ENCODE measurements at places on chromosomes 1 and 21.

- DNase-seq, result no peak
These were observed 80.8 kb downstream of the DOP1B start for GRCh38 chr21:36237441-36237840.

- DNase-seq, result no peak
These were observed 436.3 kb downstream of the PRDM2 start for GRCh38 chr1:14136152-14136763.

DNA sequence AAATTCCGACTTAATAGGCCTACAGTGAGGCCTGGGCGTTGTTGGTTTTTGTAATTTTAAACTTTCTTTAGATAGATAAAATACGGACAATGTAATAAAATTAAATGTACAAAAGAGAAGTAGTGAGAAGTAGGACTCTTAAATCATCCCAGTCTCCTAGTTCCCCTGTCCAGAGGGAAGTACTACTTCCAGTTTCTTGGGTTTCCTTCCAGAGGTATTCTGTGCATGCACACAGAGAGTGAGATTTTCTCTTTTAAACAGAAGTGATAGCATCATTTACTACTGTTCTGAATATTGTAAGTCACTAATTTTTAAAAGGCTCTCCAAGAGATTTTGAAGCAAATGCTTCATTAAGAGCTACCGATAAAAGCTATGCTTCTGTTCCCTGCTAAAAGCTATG lies 7.2 kb upstream of the FNBP1L start:
- no peak for DNase-seq

DNA sequence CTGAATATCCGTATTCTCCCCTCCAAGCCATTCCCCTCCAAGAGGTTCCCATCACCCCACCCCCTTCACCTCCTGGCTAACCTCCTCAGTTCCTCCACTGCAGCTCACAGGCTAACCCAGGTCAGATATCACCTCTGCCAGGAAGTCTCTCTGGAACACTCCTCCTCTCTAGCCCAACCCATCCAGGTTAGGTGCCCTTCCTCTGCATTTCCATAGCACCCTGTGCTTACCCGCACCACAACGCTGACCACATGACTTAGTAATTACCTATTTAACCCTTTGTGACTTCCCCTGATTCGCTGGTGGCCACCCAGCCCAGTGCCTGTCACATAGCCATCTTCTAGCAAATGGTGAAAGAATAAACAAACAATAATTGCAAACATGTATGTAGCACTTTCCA lies 49.5 kb upstream of the IFFO2 start:
- no peak for DNase-seq

- no peak for DNase-seq
These were observed 1.4 kb upstream of the PLEKHN1 start for GRCh38 chr1:964691-965525.

- DNase-seq, result no peak
These were observed 47.0 kb downstream of the SLC37A1 start for GRCh38 chr21:42560517-42561179.

DNA sequence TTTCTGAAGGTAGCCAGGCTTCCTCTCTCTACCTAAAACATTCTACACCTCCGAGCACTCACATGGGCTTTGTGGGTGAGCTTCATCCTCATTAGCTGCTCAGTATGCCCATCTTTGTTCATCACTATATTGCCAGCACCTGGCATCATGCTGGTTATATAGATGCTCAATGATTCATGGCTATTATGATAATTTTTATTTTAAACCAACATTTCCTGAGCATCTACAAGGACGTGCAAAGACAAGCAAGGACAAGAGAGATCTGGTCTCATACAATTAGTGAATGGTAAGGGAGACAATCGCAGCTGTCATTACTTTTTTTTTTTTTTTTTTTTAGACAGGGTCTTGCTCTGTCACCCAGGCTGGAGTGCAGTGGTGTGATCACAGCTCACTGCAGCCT lies 11.3 kb upstream of the QSOX1 start:
- DNase-seq, result no peak

DNA sequence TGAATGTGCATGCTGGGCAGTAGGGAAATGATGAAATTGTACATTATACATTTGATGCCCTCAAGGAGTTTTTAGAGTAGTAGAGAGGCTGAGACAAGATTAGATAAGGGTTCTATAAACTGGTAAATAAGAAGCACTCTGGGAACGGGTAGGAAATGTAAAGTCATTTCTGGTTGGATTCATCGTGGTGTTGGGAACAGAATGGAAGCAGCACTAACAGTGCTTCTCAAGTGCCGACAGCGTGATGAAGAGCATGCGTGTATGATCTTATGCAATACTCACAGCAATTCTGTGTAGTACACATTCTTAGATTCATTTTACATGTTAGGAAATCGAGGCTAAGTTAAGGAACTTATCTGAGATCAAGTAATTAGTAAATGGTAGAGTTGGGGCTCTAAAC lies 45.9 kb downstream of the GPR88 start:
- no peak for DNase-seq

- no peak for DNase-seq
These were observed 663.7 kb downstream of the PTPRC start for GRCh38 chr1:199302554-199302953.

GRCh38 chr1:31905093-31905509 lies 33.1 kb downstream of the PTP4A2 start:
- no peak for DNase-seq

- no peak for DNase-seq
These were observed 104.8 kb downstream of the HLX start for GRCh38 chr1:220983877-220984635.

GRCh38 chr21:26800001-26800400 lies 45.2 kb downstream of the ADAMTS1 start:
- no peak for DNase-seq

- DNase-seq, result no peak
These were observed 170.2 kb upstream of the RUNX1 start for GRCh38 chr21:35219291-35219690.

- no peak for DNase-seq
These were observed 1.6 kb upstream of the KDF1 start for GRCh38 chr1:26961826-26962225.

DNA sequence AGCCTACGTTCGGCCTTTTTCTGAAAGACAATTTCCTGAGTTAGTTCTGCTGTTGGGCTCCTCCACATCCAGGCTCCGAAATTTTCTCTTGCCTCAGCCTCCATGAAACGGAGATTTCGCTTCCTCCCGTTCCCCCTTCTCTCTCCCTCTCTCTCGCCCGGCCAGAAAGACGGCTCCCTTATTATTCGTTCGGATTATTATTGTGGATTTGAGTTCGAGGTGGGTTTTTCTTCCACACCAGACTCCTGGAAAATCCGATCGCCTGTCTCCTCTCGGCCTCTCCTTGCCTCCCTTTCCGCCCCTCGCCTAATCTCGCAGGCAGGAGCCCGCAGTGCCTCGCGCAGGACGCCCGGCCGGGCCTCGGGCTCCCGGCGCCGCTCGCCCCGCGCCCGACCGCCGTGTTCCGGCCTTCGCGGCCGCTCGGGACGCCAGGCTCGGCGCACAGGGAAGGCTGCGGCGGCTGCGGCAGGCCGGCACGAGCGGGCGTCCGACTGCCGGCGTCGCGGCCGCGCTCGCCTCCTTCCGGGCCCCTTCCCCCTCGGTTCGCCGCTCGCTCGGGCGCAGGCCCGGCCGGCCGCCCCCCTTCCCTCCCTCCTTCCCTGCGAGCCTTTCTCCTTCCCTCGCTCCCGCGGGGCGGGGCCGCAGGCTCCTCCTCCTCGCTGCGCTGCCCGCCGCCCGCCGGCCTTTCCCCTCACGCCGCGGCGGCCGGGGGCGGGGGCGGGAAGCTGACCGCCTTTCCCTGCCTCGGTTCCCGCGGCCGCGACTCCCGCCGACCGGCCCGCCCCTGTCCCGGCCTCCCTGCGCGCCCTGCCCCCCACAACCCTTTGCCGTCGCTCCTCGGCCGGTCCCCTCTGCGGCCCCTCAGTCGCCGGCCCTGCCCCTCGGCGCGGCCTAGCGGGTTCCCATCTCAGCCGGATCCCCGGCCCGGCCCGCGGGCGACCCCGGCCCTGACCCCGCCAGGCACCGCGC lies at the start of gene ARHGEF11:
ARHGEF11 (minus strand) TSS at position 493 of the 969 bp plus-strand sequence. CDS start 1,412 bp downstream, outside the sequence.
- DNase-seq, result peak; percentile 11

GRCh38 chr1:71116729-71117128 lies 35.9 kb upstream of the ZRANB2 start:
- DNase-seq, result no peak

DNA sequence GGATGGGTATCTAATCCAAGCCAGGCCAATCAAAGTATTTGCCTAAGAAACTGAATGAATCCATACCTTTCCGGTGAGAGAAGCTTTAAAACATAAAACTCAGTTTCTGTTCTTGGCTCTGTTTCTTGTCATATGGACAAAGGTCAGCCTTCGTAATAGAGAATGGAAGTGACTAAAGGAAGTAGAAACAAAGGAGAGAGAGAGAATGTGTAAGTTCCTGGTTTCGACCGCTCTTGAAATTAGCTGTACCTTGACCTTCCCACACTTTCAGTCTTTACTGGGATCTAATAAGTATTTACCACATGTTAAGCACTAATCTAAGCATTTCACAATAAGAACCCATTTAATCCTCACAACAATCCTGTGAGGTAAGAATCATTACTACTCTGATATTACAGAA lies 19.6 kb upstream of the CLCA4 start:
- DNase-seq, result no peak

DNA sequence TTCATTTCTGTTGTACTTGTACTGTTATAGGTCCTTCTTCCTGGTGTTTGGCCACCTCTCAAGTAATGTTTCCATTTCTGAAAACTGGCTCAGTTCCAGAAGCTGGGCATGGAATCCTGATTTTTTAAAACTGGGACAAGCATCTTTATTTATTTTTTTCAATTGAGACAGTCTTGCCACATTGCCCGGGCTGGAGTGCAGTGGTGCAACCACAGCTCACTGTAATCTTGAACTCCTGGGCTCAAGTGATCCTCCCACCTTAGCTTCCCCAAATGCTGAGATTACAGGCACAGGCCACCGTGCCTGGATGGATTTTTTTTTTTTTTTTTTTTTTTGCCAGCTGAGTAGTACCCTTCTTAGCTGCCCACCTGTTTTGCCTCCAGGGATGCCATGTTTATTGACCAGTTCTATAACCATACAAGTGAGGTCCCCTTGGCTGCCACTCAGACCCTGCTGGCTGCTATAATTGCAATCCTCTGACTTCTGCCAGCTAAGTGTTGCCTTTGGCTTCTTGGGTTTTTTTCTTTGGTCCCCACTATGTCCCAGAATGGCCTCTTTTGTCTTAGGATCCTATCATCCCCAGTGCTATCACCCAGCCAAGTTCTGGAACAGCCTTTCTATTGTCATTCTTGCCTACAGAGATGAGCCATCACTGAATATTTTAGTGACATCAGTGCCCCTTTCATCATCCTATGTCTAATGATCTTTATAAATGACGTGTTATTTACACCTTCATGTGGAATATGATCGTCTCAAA lies 3.9 kb upstream of the DIP2A start:
- no peak for DNase-seq

DNA sequence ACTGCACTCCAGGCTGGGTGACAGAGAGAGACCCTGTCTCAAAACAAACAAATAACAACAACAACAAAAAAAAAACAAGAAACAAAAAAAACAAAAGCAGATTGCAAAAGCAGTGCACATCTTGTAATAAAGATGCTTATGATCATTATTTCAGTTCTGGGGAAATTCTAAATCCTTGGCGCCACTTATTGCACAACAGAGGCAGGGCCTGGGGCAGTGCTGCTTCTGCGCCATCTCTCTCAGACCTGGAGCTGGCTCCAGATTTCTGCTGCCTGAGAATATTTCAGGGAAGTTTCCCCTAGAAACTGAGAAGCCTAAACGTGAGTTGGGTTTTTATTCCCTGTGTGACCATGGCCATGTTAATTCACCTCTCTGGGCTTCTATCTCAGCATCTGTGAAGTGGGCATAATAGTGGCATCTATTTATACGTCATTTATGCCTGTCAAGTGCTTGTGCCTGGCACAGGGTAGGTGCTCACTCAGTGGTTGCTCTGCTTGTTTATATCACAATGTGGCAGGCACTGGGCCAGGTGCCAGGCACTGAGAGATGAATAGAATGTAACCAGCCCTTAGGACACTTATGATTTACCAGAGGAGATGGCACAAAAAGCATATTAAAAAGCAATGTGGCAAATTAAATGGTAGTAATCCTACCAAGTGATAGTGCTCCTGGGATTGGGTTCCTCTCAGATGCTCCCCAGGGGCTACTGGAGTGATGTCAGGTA lies 67.9 kb downstream of the MDM4 start:
- no peak for DNase-seq

DNA sequence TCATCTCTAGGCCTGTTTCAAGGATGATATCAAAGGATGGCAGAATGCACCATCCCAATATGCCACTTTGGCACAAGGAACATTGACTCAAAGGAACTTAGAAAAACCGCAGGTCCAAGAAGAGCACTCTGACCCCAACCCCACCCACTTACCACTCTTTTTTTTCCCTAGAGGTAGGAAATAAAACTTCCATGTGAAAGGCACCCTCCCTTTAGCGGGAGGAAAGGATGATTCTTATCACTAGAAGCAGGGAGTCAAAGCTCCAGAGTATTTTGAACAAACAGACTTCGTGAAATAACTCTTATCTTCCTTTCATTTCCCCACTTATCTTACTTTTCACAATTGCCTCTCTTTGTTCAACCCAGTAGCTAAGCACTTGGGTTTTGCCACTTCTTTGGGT lies 22.2 kb downstream of the PSMG1 start:
- DNase-seq, result no peak

GRCh38 chr21:34817821-34818661 lies 149.2 kb downstream of the CLIC6 start:
- DNase-seq, result no peak

DNA sequence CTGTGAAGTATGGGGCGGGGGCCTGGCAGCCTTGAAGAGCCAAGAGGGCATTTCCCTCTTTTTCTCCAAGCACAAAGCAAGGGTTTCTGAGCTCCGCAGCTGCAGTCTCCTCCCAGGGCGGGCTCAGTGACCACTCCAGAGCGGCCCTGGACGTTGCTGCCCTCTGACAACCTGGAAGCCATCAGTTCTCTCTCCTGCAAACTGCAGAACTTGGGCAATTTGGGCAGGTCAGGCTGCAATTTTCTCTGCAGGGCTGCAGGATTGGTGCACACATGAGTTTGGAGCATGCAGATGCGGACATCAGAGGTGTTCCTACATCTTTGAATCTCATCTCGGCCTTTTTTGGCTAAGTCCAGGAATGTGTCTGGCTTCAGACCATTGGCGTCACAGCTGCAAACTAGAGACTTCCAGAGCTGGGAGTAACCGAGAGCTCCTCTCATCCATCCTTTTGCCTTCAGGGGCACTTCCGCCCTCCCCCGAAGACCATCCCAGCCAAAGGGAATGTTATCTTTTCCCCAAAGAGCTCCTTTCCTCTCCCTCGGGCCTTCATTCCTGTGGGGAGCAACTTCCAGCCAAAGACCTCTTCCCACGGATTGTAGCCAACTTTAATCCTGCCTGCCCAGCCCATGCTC lies 139.6 kb upstream of the WNT4 start:
- no peak for DNase-seq

DNA sequence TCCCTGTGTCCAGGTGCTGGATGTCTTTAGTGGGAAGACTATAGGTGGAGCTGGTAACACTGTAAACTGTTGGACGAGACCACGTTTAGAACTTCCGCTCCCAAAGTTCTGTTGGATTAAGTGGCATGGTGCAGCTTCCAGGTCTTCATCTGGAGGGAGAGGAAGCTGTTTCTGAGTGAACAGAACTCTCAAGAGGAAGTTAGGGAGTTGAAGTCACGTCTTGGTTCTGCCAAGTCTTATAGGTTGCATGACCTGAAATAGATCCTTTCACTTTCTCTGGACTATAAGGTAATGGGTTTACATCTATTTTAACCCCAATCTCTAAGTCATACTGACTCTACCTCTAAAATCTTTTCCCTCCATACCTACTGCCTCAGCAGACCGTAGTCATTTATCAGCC lies 97.4 kb upstream of the TNR start:
- DNase-seq, result no peak
